Fibroblast of the conjunctiva (primary cell): ENCODE measurements at places on chromosomes 2 and 18.

DNA sequence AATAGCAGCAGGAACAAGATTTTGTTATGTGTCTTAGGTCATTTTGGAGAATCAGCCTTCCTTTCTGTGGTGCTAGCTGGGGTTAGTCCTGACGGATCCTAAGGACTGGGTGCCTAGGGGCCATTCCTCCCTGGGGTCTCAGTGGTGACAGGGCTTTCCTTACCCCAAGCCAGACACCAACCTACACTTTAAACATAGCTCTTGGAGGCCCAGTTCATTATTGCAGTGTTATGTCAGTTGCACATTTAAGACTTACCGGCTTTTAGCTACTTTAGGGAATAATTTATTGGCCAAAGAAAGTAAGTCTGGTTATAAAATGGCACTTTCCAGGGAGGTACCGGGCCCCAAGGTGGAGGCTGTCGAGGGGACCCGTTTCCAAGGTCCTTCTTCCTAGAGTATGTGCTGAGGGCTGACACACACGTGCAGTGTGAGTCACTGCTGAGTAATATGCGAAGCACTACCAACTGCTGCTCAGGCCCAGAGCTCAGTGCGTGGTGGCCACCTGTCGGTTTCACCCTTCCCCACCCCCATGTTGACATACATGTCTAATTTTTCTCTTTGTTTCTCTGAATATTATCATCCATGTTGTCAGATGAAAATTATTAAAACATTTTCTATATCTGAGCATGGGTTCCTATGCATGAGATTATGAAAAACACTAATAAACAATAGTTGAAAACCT lies 37.0 kb upstream of the GRHL1 start:
- peak; percentile 55 for DNase-seq

GRCh38 chr2:164779383-164780057 lies 62.1 kb downstream of the COBLL1 start:
- no peak for DNase-seq

DNA sequence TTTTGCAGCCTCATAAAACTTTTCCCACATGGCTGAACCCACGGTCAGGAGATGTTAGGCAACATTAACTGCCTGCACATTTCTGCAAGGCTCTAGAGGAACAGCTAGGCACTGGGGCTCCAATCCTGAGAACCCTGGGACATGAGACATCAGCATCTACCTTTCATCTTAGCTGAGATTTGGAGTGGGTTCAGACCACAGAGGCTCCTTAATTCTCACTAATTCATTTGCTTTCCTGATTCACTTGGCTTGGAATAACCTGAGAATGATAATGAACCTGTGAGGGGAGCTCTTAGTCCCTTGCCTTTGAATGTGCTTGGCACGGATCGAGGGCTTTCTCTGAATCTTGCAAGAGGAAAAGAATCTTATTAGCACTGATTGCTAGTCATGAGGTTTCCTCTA lies 266.2 kb downstream of the FIGN start:
- no peak for DNase-seq

GRCh38 chr18:30359521-30359920 lies 683.0 kb downstream of the DSC3 start:
- no peak for DNase-seq

DNA sequence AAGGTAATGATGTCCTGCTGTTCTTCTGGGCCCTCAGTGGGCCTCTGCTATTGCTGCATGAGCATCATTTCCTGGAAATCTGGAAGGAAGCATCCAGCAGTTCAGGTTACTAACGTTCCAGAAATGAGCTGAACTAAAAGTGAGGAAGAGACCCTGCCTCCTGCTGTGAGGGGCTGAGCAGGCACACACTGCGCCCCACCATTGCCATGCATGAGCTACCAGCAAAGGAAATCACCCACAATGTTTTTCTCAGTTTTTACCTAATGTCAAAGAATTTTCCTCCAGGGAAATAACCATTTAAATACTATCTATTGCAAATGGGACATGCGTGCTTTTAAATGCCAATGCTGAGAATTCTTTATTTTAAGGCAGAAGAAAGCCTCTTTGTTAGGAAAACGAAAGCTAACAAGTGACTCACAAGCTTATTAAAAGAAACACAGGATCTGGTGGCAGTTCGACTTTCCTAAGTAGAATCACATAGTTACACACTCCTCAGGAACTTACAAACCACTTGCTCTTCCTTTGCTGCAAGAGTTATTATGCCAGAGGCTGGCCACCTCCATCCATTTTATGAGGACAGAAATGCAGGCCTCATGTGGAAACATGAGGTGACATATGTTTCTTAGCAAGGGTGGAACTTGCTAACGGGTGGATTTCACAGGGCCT lies 152.6 kb upstream of the TTC39C start:
- no peak for DNase-seq

- DNase-seq = no peak
Measured at GRCh38 chr2:224094413-224094812, 55.3 kb upstream of the SERPINE2 start.

DNA sequence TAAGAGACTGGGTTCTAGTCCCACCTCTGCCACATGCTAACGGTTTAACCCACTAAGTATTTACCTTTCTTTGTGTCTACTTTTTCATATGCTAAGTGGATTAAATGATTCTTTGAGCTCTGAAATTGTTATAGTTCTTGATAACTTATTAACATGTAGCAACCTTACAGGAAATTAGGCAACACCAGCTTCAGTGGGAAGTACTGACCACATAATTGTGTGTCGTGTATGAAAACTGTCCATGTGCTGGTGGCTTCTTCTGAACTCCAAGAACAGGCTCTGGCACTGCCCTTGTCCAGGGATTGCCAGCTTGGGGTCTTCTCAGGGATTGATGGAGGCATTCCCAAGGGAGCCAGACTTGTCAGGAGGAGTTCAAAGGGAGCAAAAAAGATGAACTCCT lies 427.7 kb downstream of the TGIF1 start:
- DNase-seq = no peak

DNA sequence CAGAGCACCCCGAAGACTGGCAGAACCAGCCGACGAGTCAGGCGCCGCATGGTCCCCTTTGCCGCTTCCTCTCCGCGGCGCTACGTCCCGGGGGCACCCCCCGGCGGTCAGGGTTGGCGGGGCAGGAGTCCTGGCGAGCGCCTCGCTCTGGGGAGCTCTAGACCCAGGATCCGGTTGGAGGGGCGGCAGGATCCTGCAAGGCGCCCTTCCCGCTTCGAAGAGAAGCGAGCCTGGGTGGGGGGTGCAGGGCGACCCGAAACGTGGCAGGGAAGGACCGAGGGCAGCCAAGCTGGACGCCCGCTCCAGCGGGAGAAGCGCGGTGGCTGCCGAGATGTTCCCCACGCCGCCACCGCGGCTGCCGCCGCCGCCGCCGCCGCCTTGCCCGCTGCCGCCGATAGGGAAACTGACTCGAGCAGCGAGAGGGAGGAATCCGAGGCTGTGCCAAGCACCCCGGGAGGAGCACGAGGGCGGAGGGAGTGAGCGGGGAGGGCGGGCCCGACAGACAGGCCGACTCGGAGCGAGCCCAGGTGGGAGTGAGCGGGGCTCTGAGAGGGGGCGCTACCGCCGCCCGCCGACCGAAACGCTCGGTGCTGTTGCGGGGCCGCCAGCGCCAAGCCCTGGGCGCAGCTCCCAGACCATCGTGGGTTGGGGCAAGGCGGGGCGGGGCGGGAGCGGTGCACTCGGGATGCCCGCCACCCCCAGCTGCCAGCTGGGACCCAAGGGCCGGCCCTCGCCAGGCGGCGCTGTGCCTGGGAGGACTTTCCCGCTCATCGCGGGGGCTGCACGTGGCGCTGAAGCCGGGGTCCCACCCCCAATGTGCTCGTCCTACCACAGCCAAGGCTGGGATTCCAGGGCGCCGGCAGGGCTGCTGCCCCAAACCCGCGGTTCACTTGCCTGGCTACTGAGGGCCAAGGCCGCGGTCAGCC lies at the start of gene GALNT14:
TSS of gene GALNT14 (minus strand) at position 404 of the 926 bp plus-strand sequence. CDS start at position 50, 354 bp downstream.
- DNase-seq = peak; percentile 8

DNA sequence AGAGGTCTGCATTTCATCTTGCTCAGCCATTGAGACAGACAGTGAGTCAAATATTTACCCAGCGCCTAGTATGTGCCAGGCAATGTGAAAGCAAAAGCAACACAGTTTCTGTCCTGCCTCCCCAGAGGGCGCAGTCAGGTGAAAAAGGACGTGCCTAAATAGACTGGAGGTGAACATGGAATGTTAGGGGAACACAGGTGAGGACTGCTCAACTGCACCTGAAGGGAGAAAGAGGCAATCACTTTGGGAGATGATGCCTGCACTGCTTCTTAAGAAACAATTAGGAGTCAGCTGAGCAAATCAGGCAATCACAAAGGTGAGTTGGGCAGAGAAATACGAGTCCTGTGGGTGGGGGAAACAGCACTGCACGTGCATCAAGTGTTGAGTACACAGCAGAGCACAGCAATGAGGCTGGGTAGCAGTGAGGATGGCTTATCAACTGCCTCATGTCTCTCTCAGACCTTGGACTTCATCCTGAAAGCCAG lies 218.3 kb upstream of the SMAD7 start:
- no peak for DNase-seq

- no peak for DNase-seq
Measured at GRCh38 chr18:78721981-78722380, 257.6 kb upstream of the SALL3 start.

DNA sequence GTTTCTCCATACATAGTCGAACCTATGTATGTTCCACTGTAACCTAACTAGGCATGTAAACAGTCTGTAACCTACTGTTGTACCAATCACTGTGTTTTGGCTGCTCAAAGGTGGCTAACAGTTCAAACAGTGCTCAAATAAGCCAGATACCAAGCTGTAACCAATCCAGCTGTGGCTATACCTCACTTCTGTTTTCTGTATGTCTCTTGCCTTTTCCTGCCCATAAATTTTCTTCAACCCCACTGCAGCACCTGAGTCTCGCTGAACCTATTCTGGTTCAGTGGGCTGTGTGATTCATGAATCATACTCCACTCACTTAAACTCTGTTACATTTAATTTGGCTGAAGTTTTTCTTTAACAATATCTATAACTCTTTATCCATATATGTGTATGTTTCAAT lies 340.7 kb downstream of the LPIN1 start:
- no peak for DNase-seq
